Immature natural killer cell (primary cell): ENCODE measurements at places on chromosomes 13 and 19. TPM values are rescaled to one million over a fixed set of nuclear protein-coding genes. Genes with fewer than 3 reads are reported as not detected.

- H3K27ac ChIP-seq: peak overlapping the region; percentile 92
- no peaks in the 10 kb centered on the region for H3K27me3 ChIP-seq
- peaks cover 59% of the 10 kb centered on the region for H3K4me1 ChIP-seq
- peak overlapping the region; percentile 56 for H3K4me3 ChIP-seq
- DNase-seq: peak; percentile 30
These were observed 32.3 kb downstream of the ITM2B start for GRCh38 chr13:48265217-48265815.

GRCh38 chr19:54245936-54246335 is 3.3 kb upstream of the LILRA6 start:
- no peaks in the 10 kb centered on the region for H3K36me3 ChIP-seq
- H3K4me3 ChIP-seq: no peak overlapping the region
- peaks cover 16% of the 10 kb centered on the region for H3K4me1 ChIP-seq
- no peak overlapping the region for H3K27ac ChIP-seq
- DNase-seq: no peak
- H3K27me3 ChIP-seq: no peaks in the 10 kb centered on the region

DNA sequence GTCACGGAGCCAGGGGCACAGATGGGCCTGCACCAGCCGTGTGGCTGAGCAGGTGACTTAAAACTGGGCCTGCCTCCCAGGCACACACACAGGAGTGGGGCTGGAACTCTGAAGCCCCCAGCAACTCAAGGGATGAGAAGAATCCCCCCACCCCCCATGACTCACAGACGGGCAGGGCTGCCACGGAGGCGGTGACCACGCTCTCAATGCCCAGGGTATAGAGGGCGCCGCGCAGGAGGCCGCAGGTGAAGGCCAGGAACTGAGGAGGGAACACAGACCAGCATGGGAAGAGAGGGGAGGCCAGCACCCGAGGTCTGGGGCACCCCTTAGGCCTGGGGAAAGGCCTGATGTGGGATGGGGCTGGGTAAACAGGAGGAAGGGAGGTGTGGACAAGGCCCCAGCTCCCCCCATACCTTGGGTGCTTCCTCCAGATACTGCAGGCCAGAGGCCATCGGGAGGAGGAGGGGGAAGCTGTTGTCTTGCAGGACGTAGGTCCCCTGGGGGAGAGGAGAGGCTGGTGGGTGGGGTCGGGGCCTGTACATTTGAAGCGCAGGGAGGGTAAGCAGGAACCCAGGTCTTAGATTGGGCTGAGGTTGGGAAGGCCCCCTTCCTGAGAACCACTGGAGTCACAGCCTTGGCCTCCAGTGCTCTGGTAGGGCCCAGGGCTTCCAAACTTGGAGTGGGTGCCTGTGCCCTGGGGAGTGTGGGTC is 3.1 kb upstream of the NKPD1 start:
- no peaks in the 10 kb centered on the region for H3K4me1 ChIP-seq
- no peaks in the 10 kb centered on the region for H3K36me3 ChIP-seq
- H3K4me3 ChIP-seq: no peak overlapping the region

MISP3 gene
- polyA plus RNA-seq: 2.9 TPM

GRCh38 chr19:18995804-18996241 is 37.5 kb downstream of the SUGP2 start:
- H3K4me1 ChIP-seq: peaks cover 23% of the 10 kb centered on the region
- H3K27ac ChIP-seq: no peak overlapping the region
- DNase-seq: no peak
- no peak overlapping the region for H3K4me3 ChIP-seq
- no peaks in the 10 kb centered on the region for H3K27me3 ChIP-seq

DNA sequence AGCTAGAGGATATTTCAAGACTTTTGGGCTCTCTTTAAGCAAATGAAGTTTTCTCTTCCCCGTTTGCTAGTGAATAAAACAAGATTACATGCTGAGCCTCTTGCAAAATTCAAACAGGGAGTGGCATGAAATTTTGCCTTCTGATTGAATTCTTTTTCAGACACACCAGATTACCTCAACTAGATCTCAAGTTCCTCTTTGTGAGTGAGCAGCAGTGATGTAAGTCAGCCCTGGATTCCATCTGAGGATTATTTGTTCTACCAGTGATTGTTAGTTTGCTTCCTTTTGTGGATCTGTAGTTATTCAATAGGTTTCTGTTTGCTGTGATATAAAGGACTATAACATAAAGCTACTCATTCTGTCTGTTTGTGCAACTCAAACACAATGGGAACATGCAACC is 407.7 kb downstream of the LMO7 start:
- no peak overlapping the region for H3K27ac ChIP-seq
- no peak for DNase-seq
- H3K4me3 ChIP-seq: no peak overlapping the region

- no peaks in the 10 kb centered on the region for H3K4me1 ChIP-seq
- H3K27ac ChIP-seq: no peak overlapping the region
- H3K4me3 ChIP-seq: no peak overlapping the region
- H3K36me3 ChIP-seq: no peaks in the 10 kb centered on the region
- DNase-seq: no peak
These were observed 804.7 kb upstream of the SLITRK1 start for GRCh38 chr13:84686973-84687372.

GRCh38 chr13:51286135-51287002 is 53.1 kb upstream of the SERPINE3 start:
- DNase-seq: peak; percentile 49
- H3K27me3 ChIP-seq: peaks cover 8% of the 10 kb centered on the region
- no peak overlapping the region for H3K27ac ChIP-seq

DNA sequence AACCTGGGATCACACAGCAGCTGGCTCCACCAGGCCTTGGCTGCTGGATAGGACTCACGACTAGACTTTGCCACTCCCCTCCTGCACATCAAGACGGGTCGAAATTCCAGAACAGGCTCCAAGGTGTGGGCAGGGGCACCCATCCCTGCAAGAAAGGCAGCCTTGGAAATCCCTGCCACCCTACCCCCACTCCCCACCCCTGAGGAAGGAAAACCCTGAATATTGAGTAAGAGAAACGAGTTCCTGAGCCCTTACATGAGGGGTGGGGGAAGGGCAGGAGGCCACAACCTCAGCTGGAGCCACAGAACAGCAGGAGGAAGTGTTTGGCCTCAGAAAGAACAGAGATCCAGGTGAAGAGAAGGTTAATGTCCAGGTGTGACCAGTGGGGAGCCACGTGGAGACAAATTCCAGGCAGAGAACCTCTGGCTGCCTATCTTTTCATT is 20.1 kb downstream of the DEDD2 start:
- H3K36me3 ChIP-seq: peaks cover 12% of the 10 kb centered on the region
- peaks cover 6% of the 10 kb centered on the region for H3K27me3 ChIP-seq
- peak overlapping the region; percentile 48 for H3K4me3 ChIP-seq

DNA sequence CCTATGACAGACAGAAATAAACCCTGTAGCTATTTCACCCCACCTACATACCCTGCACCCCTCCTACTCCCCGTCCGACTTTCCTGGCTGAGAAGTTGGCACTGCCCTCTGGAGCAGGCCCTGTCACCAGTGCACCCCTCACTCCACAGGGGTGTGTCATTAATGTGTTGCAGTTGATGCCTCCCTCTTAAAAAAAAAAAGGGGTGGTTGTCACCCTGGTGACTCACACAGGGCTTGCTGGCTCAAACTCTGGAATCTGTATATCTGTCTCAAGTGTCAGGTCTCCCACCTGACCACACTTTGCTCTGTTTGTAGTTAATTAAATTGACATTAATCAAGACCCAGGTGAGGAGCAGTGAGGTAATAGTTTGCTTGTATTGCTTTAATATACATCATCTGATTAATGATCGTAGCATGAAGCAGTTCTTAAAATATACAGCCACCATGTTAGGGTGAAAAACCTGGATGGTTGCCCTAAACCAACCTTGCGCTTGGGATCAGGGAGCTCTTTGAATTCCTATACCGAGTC is 2.0 kb upstream of the GATAD2A start:
- H3K4me3 ChIP-seq: peak overlapping the region; percentile 53
- peaks cover 58% of the 10 kb centered on the region for H3K4me1 ChIP-seq
- peak; percentile 35 for DNase-seq
- H3K27me3 ChIP-seq: peaks cover 7% of the 10 kb centered on the region

- no peak overlapping the region for H3K27ac ChIP-seq
- H3K4me1 ChIP-seq: peaks cover 17% of the 10 kb centered on the region
- H3K36me3 ChIP-seq: no peaks in the 10 kb centered on the region
These were observed 580 bp upstream of the KATNAL1 start for GRCh38 chr13:30307971-30308290.

GRCh38 chr19:4264812-4265211 is 14.3 kb upstream of the SHD start:
- peak overlapping the region; percentile 92 for H3K27ac ChIP-seq
- peak; percentile 72 for DNase-seq
- peaks cover 13% of the 10 kb centered on the region for H3K36me3 ChIP-seq
- peaks cover 18% of the 10 kb centered on the region for H3K27me3 ChIP-seq

MRPL57 gene
- 50.7 TPM for polyA plus RNA-seq

HS6ST3 gene
- not detected for polyA plus RNA-seq

ANKRD24 gene
- polyA plus RNA-seq: not detected

LILRA1 gene
- polyA plus RNA-seq: 1.1 TPM

DENND1C gene
- 29.0 TPM for polyA plus RNA-seq

- peaks cover 14% of the 10 kb centered on the region for H3K4me1 ChIP-seq
- peaks cover 25% of the 10 kb centered on the region for H3K27me3 ChIP-seq
- no peaks in the 10 kb centered on the region for H3K36me3 ChIP-seq
- H3K27ac ChIP-seq: peak within 1 kb of the TSS; percentile 42
- H3K4me3 ChIP-seq: peak within 1 kb of the TSS; percentile 33
These were observed at the start of gene DNAAF3 for GRCh38 chr19:55166530-55167268. TSS of gene DNAAF3 (minus strand) at chr19:55166613. CDS start at chr19:55166413, 200 bp downstream.
